Neural progenitor cell (in vitro differentiated cells): ENCODE measurements at places on chromosomes 5 and 9. TPM values are rescaled to one million over a fixed set of nuclear protein-coding genes. Genes with fewer than 3 reads are reported as not detected.

- peaks cover 13% of the 10 kb centered on the region for H3K4me1 ChIP-seq
- H3K36me3 ChIP-seq: no peaks in the 10 kb centered on the region
- no peak overlapping the region for H3K27ac ChIP-seq
- no peaks in the 10 kb centered on the region for H3K27me3 ChIP-seq
- no peak for DNase-seq
- no peak overlapping the region for H3K4me3 ChIP-seq
Measured at GRCh38 chr9:88653406-88653805, 118.4 kb downstream of the NXNL2 start.

- H3K4me3 ChIP-seq: no peak overlapping the region
- no peaks in the 10 kb centered on the region for H3K4me1 ChIP-seq
- no peak overlapping the region for H3K27ac ChIP-seq
- no peaks in the 10 kb centered on the region for H3K27me3 ChIP-seq
- H3K36me3 ChIP-seq: no peaks in the 10 kb centered on the region
- DNase-seq: peak; percentile 3
Measured at GRCh38 chr9:31390403-31391025, 993.9 kb upstream of the ACO1 start.

GRCh38 chr5:88964831-88965230 is 81.8 kb upstream of the MEF2C start:
- DNase-seq: no peak
- H3K27me3 ChIP-seq: no peaks in the 10 kb centered on the region
- no peaks in the 10 kb centered on the region for H3K4me1 ChIP-seq
- H3K4me3 ChIP-seq: no peak overlapping the region
- H3K36me3 ChIP-seq: no peaks in the 10 kb centered on the region

DNA sequence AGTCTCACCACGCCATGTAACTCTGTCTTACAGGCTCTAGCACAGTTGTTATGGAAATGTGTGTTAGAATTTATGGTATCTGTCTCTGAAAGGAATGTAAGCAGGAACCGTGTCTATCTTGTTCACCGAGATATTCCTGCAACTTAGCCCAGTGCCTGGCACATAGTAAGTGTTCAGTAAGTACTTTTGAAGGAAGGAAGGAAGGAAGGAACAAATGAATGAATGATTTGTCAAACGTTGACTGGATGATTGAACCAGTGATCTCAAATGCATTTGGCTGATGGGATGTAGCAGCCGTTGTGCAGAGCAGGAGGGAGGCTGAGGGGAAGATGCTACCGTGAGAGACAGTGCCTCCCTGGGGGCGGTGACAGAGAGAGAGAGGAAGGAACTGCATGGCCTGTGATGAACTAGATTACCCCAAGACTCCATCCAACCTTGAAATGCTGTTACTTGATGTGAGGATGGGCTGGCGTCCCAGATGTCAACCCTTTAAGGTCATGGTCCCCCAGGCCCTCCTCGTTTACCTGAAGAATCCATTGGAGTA is 47.5 kb upstream of the PPARGC1B start:
- no peaks in the 10 kb centered on the region for H3K4me1 ChIP-seq
- H3K27ac ChIP-seq: no peak overlapping the region
- DNase-seq: no peak
- no peak overlapping the region for H3K4me3 ChIP-seq
- H3K36me3 ChIP-seq: no peaks in the 10 kb centered on the region

GRCh38 chr9:6715755-6716643 is 41.8 kb upstream of the KDM4C start:
- DNase-seq: no peak
- H3K27ac ChIP-seq: no peak overlapping the region
- H3K27me3 ChIP-seq: no peaks in the 10 kb centered on the region

DNA sequence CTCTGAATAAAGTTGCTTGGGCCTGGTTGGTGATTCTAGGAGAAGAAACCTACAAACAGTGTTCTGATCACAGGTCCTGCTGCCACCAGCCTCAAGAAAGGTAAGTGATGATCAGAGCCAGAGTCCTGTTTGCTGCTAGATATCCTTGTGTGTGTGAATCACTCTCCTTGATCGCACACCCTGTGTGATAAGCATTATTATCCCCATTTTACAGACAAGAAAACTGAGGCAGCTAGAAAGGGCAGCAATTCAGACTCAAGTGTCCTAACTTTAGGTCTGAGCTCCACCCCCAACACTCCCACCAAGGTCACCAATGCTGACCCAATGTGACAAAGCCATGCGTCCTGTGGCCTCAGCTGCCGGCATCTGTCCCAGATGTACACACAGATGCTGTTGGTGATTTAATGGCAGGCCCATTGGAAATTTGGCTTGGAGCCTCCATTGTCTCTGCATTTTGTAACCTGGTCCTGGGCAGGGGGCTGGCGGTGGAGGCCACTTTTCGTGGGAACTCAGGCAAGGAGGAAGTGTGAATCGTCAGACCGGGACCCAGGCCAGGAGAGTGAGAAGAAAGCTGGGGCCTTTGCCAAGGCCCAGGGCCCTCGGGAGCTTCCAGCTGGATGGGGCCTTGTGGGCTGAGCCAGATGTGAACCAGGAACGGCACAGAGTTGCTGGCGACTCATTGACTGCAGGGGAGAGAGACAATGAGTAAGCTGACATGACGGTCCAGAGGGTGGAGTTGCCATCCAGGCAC is 29.8 kb upstream of the GGTA1 start:
- no peak overlapping the region for H3K4me3 ChIP-seq
- no peak overlapping the region for H3K27ac ChIP-seq
- no peaks in the 10 kb centered on the region for H3K36me3 ChIP-seq
- no peaks in the 10 kb centered on the region for H3K4me1 ChIP-seq

DNA sequence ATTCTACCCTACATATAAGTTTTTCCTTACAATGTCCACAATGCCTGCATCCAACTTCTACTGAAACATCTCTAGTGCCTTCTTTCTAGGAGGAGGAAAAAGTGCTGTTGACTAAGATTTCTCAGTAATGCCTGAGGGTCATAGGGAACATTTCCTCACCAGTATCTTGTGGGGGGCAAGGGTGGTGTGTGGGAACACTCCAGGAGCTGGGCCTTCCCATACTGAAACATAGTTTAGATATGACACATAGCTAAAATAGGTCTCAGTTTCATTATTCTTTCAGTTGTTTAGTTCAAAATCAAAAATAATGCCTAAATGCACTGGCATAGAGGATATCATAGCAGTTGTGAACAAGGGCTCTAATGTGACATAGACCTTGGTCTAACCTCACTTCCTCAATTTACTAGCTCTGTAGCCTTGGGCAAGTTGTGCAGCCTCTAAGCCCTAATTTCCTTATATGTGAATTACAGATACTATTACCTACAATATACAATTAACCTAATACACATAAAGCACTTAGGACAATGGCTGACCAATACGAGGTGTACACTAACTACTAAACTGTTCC is 66.1 kb downstream of the HAPLN1 start:
- H3K27ac ChIP-seq: no peak overlapping the region
- no peak for DNase-seq
- no peaks in the 10 kb centered on the region for H3K36me3 ChIP-seq
- no peaks in the 10 kb centered on the region for H3K4me1 ChIP-seq
- H3K4me3 ChIP-seq: no peak overlapping the region

The SOX30 gene
- total RNA-seq: 0.06 and 0.17 TPM in 2 replicates

GRCh38 chr9:129287619-129288305 is 109.7 kb upstream of the IER5L start:
- H3K36me3 ChIP-seq: no peaks in the 10 kb centered on the region
- no peak overlapping the region for H3K4me3 ChIP-seq
- no peak overlapping the region for H3K27ac ChIP-seq
- H3K4me1 ChIP-seq: peaks cover 27% of the 10 kb centered on the region
- no peak for DNase-seq

- no peaks in the 10 kb centered on the region for H3K36me3 ChIP-seq
- H3K4me3 ChIP-seq: no peak overlapping the region
- no peak overlapping the region for H3K27ac ChIP-seq
Measured at GRCh38 chr9:91812191-91812590, 137.8 kb downstream of the ROR2 start.

The FBXW2 gene
- 31.0 and 32.7 TPM in 2 replicates for total RNA-seq

The ISL1 gene
- not detected in 2 replicates for total RNA-seq

DNA sequence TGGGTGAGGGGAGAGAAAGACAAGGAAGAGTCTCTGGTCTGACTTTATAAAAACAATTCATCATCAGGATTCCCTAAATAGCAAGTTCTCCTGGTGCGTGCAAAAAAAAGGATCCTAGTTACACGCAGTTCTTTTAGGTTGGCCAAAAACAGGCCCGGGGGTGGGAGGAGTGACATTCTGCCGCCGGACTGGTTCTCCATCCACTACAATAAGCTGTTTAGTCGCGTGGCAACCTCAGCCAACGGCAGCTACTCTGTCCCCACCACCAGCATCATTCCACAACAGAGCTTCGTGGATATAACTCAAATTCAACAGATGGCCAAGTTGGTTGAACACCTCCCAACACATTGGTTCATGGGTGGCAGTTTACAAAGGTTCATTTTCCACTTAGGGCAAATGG is 2.9 kb upstream of the FAM163B start:
- no peaks in the 10 kb centered on the region for H3K36me3 ChIP-seq
- no peak overlapping the region for H3K4me3 ChIP-seq
- H3K4me1 ChIP-seq: peaks cover 4% of the 10 kb centered on the region
- no peak for DNase-seq
- H3K27me3 ChIP-seq: peaks cover 65% of the 10 kb centered on the region

GRCh38 chr5:42985129-42986037 is 54.7 kb downstream of the ANXA2R start:
- no peak overlapping the region for H3K4me3 ChIP-seq
- H3K36me3 ChIP-seq: no peaks in the 10 kb centered on the region
- peaks cover 9% of the 10 kb centered on the region for H3K4me1 ChIP-seq
- H3K27ac ChIP-seq: no peak overlapping the region
- H3K27me3 ChIP-seq: peaks cover 40% of the 10 kb centered on the region

- no peaks in the 10 kb centered on the region for H3K36me3 ChIP-seq
- no peak overlapping the region for H3K4me3 ChIP-seq
- H3K27ac ChIP-seq: no peak overlapping the region
- H3K4me1 ChIP-seq: no peaks in the 10 kb centered on the region
- peak; percentile 52 for DNase-seq
Measured at GRCh38 chr9:120366644-120367019, 213.3 kb downstream of the CDK5RAP2 start.

DNA sequence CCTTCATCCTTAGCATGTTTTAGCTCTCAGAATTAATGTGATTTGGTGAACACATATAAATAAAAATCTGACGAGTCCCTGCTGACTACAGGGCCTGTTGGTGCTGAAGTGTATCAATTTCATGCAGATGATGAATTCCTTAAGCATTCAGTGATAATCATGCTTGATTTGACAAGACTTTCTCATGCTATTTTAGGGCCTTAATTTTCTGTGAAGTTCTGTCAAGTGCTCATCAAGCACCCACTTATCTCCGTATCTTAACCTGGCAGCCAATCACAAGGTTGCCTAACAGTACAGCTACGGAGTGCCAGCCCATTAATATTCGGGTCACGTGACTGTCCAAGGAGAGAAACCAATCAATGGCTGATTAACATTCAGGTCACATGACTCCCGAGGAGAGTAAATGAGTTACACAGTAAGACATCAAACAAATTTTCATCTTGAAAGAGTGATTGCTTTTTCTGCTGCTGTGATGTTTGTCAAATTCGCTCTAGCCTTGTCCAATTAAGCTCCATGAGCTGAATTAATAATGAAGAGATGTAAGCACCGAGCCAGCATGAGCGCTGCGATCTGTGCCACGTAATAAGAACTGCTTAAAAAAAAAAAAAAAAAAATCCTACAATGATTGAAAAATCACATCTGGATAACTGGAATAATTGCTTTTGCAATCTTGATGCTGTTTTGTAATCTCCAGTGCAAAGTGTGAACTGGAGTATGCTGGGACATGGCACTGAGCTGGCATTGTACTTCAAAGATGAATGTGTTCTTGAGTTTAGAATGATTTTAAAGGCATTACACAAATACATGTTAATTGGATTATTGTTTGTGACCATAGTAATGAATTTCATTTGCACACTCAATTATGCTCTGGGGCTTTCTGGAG is 104.3 kb upstream of the SPATA31D4 start:
- no peak for DNase-seq
- no peak overlapping the region for H3K27ac ChIP-seq
- no peaks in the 10 kb centered on the region for H3K27me3 ChIP-seq
- peaks cover 56% of the 10 kb centered on the region for H3K4me1 ChIP-seq
- H3K4me3 ChIP-seq: no peak overlapping the region

- DNase-seq: no peak
- no peaks in the 10 kb centered on the region for H3K27me3 ChIP-seq
- no peak overlapping the region for H3K27ac ChIP-seq
- no peak overlapping the region for H3K4me3 ChIP-seq
- H3K36me3 ChIP-seq: no peaks in the 10 kb centered on the region
Measured at GRCh38 chr9:37398464-37399025, 24.0 kb upstream of the GRHPR start.

- no peaks in the 10 kb centered on the region for H3K27me3 ChIP-seq
- no peak overlapping the region for H3K4me3 ChIP-seq
- no peak overlapping the region for H3K27ac ChIP-seq
Measured at GRCh38 chr5:127355337-127355736, 64.7 kb downstream of the MEGF10 start.

The LECT2 gene
- not detected in 2 replicates for total RNA-seq

DNA sequence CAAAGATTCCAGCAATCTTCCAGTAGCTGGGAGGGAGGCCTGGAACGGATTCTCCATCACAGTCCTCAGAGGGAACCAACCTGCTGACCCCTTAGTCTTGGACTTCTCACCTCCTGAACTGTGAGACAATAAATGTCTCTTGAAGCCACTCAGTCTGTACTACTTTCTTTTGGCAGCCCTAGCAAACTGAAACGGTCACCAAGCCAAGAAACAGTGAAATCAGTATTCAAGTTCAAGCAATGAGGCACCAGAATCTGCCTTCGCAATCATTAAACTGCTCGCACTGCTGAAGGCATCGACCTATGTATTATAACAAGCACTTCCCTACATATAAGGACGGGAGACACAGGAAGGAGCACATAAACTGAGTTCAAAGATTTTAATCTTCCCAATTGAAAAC is 120.6 kb upstream of the PUM3 start:
- H3K4me3 ChIP-seq: no peak overlapping the region
- DNase-seq: no peak
- no peaks in the 10 kb centered on the region for H3K36me3 ChIP-seq
- no peaks in the 10 kb centered on the region for H3K27me3 ChIP-seq

The SARDH gene
- 3.9 and 9.2 TPM in 2 replicates for total RNA-seq

DNA sequence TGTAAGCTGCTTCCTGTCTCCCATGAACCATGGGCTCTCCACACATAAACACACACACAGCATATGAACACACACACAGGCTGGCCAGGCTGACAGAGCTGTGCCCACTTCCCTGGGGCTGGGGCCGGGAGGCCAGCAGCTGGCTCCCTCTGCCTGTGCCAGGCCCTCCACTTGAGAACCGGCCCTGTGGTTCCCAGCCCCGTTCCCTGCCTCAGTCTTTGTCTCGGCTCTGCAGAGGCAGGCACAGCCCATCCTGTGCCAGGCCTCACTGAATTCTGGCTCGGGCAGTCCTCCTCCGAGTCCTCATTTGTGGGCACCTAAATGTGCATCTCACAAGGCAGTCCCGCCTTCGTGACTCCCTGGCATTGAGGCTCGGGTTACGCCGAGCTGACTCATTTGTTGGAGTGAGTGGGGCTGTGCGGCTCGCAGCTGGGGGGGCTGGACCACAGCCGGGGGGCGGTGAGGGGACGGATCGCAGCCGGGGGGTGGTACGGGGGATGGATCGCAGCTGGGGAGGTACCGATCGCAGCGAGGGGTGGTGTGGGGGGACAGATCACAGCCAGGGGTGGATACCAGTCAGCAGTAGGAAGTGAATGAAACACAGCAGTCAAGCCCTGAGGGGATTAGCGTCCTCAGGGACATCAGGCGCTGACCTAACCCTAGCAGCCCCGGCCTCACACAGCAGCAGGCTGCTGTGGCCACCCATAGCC is 72.3 kb downstream of the PSMB7 start:
- no peaks in the 10 kb centered on the region for H3K27me3 ChIP-seq
- H3K36me3 ChIP-seq: no peaks in the 10 kb centered on the region
- H3K4me3 ChIP-seq: no peak overlapping the region
- DNase-seq: peak; percentile 75
- H3K4me1 ChIP-seq: peaks cover 21% of the 10 kb centered on the region
